NCI-H748 treated with DMSO at 0.1 percent for 48 hours (cell line): ENCODE measurements at places on chromosomes 12 and 14.

GRCh38 chr12:17030338-17030737 is 424.4 kb upstream of the LMO3 start:
- peak; percentile 48 for DNase-seq

DNA sequence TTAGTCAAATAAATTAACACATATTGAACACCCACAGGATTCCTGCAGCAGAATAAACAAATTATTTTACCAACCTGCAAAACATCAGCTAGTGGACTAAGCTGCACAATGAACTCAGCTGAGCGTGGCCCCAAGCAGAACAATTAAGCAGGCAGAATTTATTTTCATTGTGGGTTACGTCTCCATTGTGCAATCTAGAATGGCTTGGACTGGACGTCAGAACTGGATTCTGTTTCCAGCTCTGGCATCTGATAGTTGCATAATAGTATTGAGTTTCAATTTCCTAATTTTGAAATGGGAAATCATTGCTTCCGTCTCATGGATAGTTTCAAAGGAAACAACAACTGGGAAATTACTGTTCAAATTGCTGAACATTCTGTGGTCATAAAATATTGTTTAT is 35.5 kb upstream of the RERG start:
- DNase-seq = peak; percentile 16

DNA sequence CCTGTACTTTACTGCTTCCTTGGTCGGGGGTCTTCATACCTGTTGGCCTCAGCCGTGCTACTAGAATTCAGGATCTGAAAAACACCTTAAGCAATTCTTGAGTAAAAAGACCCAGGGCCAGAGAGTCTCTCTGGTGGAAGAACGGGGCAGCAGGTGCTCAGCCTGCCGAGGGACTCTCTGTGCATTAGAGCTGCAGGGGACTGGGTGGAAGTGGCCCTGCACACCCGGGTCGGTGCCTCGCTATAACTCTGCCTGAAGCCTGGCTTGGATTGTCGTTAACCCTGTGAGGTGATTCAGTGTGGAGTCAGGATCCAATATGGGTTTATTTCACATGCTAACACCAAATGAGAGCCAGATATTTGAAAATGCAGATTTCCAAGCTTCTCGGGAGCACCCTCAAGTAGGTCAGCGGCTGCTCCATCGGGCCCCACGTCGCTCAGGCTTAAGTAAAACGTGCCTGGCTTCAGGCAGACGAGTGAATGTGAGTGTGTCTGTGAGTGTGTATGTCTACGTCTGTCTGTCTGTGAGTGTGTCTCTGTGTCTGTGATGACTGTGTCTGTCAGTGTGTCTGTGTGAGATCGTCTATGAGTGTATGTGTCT is 35.1 kb upstream of the C14orf180 start:
- no peak for DNase-seq

GRCh38 chr12:47729233-47729632 is 3.9 kb upstream of the ENDOU start:
- DNase-seq = no peak

GRCh38 chr14:90810806-90811205 is 5.4 kb downstream of the TTC7B start:
- DNase-seq = no peak

DNA sequence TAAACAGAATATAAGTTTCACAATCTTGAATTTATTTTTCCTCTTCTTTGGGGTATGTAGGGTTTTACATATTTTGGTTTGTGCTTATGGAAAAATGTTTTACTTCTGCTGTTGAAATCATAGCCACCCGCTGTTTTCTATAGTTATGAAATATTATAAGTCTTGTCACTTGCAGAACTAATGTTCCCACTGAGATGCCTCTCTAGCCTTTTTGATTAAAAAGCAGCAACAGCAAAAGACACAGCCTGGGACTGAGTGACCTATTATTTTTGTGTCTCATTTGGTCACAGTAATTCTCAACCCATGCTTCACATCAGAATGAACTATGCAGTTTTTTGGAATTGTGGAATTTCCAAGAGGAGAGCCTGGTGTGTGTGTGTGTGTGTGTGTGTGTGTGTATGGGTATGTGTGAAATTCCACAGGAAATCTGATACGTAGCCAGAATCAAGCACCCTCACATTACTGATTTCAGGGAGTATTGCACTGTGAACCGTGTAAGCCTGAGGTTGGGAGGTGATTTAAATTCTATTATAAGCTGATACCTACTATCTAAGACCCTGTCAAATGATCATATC is 55.7 kb upstream of the FRMD6 start:
- DNase-seq = no peak

DNA sequence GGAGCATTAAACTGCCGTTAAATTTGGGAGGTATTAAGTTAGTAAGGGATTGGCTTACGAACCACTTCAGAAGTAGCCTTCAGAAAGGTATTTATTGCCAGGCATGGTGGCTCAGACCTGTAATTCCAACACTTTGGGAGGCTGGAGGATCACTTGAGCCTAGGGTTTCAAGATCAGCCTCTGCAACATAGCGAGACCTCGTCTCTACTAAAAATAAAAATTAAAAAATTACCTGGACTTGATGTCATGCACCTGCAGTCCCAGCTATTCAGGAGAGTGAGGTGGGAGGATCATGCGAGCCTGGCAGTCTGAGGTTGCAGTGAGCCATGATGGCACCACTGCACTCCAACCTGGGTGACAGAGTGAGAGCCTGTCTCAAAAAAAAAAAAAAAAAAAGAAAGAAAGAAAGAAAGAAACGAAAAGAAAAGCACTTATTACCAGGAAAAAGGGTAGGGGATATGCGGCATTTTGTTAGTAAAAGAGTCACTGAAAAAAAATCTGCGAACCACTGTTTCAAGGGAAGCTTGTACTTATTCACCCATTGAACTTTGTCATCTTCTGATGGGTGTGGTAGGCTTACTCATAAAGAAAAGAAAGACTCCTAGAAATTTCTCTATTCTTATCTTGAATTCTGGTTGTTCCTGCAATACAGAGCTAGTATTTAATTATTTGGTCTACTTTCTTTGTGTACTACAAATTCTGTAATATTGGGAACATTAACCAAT is 33.6 kb upstream of the PLEKHA5 start:
- no peak for DNase-seq

DNA sequence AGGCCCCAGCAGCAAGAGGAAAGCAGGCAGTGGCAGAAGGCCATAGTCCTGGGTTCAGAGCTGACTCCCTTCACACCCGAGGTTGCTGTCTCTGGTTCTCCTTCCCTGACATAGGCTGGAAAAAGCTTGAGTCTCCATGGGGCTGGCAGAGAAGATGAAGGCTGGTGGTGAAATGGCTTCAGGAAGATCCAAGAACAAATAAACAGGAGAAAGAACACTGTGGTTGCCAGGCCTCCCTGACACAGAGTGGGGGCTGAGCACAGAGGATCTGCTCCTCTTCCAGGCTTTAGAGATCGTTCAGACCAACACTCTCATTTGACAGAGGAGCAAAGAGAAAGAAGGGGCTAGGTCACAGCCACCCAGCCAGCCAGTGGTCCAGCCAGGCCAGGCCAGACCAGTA is 14.3 kb downstream of the HDAC7 start:
- no peak for DNase-seq

GRCh38 chr12:3527181-3527580 is 36.2 kb downstream of the PRMT8 start:
- DNase-seq = no peak

GRCh38 chr12:15584366-15585041 is 204.7 kb downstream of the EPS8 start:
- peak; percentile 11 for DNase-seq

DNA sequence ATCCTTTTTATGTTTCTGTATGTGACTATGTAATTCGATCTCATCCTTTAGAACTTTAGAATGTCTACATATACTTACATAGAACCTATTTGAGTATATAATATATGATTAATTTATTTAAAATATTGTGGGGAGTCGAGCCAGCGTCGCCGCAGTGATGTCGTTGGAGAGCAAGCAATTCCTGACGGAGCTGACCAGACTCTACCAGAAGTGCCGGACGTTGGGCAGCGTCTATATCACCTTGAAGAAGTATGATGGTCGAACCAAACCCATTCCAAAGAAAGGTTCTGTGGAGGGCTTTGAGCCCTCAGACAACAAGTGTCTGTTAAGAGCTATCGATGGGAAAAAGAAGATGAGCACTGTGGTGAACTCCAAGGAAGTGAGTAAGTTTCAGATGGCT is 6.4 kb upstream of the CD27 start:
- no peak for DNase-seq

GRCh38 chr12:9784816-9785215 is 24.1 kb upstream of the CD69 start:
- no peak for DNase-seq

- no peak for DNase-seq
Observed at GRCh38 chr12:118651487-118651886, 275.1 kb downstream of the SUDS3 start.

- DNase-seq = no peak
Observed at GRCh38 chr14:70888681-70889175, 18.5 kb upstream of the PCNX1 start.

DNA sequence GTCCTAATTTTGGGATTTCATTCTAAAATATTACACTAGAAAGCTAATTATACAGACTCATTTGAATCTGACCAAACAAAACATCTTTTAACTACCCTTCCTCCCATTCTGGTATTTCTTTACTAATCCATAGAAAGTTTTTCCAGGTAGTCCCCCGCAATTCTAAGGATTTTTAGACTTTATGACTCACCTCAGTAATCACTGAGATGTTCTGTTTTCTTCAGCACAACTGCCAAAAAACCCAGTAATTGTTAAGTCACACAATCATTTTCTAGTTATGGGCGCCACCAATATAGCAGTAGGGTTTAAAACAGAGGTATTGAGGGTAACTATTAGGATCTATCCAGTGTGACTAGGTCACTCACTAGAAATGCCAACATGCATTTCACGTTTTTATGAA is 1.6 kb upstream of the ARID4A start:
- no peak for DNase-seq

- DNase-seq = no peak
Observed at GRCh38 chr14:34965912-34966311, 16.9 kb upstream of the SRP54 start.

DNA sequence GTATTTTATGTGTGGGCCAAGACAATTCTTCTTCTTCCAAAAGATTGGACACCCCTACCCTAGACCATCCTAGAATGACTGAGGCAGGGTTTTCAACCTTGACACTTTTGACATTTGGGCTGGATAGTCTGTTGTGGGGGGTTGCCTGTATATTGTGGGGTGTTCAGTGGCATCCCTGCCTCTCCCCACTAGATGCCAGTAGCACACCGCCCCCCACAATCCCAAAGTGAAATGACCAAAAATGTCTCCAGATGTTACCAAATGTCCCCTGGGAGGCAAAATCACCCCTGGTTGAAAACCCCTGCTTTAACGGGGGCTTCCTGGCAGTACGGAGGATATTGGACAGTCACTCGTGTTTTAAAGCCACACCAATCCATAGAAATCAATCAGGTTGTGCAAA is 219.6 kb downstream of the PHETA1 start:
- no peak for DNase-seq

GRCh38 chr12:124297389-124297788 is 2.5 kb downstream of the RFLNA start:
- DNase-seq = no peak

DNA sequence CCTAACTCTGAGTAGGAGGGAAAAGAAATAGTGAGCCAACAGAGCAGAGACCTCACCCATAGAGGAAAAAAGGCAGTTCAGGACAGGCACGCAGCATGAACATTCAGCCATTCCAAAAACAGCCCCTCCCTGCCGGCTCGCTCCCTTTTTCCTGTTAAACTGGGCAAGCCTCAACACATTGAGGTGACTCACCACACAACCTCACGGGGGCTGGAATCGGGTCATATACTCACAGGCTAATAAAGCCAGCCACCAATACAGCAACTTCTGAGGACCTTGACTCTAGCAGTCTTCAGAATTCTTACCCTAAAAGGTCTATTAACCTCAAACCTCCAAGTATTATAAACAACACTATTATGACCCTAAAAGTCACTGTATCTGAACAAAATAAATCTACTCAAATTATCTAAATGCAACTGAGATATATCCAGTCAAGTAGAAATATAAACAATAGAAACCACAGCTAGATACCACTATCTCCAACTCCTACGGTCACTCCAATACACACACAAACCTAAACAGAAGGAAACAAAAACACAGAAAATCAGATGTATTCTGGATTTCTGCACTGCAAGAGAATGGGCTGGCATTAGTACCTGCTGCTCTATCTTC is 6.3 kb downstream of the YBX3 start:
- no peak for DNase-seq

DNA sequence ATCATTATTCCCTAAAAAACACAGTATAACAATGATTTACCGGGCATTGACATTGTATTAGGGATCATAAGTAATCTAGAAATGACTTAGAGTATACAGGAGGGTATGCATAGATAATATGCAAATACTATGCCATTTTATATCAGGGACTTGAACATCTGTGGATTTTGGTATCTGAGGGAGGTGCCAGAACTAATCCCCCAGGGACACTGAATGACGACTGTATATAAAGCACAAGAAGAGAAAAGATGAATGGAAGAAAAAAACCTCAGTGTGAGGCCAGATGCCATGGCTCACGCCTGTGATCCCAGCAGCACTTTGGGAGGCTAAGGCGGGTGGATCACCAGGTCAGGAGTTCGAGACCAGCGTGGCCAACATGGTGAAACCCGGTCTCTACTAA is 25.5 kb upstream of the COX6A1 start:
- no peak for DNase-seq

DNA sequence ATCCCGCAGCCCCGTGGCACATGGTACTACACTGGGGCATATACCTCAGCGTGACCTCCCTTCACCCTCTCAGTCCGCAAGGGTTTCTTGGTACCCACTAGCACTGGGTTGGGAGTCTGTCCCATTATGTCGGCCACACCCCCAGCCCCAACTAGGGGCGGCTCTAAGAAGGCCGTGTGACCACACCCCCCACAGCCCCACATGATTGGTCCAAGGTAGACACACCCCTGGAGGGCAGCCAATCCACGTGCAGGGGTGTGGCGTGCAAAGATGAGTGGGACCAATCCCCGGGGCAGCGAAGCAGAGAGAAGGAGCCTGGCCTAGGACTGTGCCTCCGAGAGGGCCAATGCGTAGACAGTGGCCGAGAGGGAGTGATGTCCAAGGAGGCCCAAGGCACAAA is 34.6 kb upstream of the BEGAIN start:
- DNase-seq = no peak

DNA sequence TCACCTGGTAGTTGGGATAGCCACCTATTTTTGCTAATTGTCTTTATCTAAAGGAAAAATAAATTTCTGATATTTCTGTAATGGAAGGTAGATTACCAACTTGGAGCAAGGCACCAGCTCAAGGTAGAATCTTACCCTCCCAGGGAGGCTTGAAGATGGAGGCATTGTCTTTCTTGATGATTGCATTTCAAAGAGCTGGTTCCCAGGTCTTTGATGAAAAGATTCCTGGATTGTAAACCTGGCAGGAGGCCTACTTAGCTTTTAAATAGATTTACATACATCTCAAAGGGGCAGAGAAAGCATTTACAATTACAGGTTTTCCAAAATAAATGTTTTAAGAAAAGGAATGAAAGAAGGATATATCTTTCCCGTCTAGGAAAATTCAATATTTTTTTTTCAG is 729.2 kb downstream of the LRFN5 start:
- DNase-seq = no peak

- no peak for DNase-seq
Observed at GRCh38 chr12:103046154-103046553, 88.7 kb downstream of the ASCL1 start.

- DNase-seq = no peak
Observed at GRCh38 chr14:85464135-85464895, 65.6 kb upstream of the FLRT2 start.

GRCh38 chr12:120170631-120171030 is 23.9 kb downstream of the GCN1 start:
- DNase-seq = no peak

GRCh38 chr12:71581206-71581605 is 82.4 kb downstream of the ZFC3H1 start:
- DNase-seq = no peak

GRCh38 chr12:105539735-105540134 is 209.2 kb downstream of the C12orf75 start:
- DNase-seq = no peak
